Stomach (tissue), 19 donors: ENCODE measurements at places on chromosomes 5 and 9.
A peak's percentile ranks its signal among the peaks of the same experiment; 100 is the strongest.

DNA sequence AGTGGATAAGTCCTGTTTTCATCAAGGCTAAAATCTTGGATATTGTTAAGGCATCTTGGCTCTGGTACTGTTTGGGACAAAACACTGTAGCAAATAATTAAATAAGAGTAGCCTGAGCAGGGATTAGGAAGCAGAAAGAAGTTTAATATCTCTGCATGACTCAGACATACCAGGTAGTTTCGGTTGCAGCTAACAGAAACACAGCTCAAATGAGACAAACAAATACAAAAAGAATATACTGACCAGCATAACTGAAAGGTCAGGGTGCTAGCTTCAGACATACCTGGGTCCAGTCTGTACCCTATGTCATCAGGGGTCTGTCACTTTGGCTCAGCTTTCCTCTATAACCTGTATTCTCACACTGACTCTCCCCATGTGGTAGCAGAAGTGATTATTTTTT lies 156.4 kb upstream of the MAP3K1 start:
- no peak for DNase-seq

- no peak for DNase-seq
These were observed 11.6 kb downstream of the DIPK1B start for GRCh38 chr9:136723989-136724388.

DNA sequence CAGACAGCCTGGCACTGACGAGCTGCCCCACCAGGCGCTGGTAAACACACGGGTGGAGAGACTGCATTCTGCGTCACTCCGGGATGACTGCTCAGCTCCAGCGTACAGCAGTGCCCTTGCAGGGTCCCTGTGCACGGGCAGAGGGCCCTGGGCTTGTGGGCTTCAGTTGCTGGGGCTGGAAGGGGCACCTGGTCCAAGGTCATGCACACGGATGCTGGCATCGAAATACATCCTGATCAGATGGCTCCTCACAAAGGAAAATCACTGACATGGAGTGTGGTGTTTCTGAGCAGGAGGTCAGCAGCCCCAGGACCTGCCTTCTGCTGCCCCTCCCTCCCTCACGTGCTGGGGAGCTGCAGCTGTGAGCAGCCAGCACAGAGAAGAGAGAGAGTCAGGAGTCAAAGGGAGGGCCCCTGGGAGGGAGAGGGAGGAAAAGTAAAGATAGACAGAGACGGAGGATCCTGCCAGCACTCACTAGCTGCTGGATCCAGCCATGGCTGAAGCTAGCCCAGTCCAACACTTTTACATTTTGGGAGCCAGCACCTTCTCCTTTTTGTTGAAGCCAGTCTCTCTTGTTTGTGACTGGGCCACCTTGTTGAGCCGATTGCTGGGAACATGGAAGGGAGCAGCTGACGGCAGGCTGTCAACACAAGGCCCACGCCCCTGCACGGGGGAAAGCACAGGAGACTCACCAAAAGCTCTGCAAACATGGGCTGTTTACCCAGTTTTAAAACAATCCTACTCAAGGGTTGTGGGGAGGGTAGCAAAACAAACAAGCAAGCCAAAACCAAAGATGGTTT lies 166.5 kb upstream of the PHYKPL start:
- DNase-seq = no peak

- DNase-seq = no peak
These were observed 157.2 kb downstream of the PRR16 start for GRCh38 chr5:120621339-120621738.

- peak; percentile 69 for DNase-seq
These were observed 42.7 kb downstream of the NDUFS4 start for GRCh38 chr5:53603009-53603687.

GRCh38 chr9:112125951-112126388 lies 49.1 kb downstream of the SUSD1 start:
- no peak for DNase-seq
